T-helper 22 cell (primary cell): ENCODE measurements at places on chromosomes 12 and 14.
A peak's percentile ranks its signal among the peaks of the same experiment; 100 is the strongest.

DNA sequence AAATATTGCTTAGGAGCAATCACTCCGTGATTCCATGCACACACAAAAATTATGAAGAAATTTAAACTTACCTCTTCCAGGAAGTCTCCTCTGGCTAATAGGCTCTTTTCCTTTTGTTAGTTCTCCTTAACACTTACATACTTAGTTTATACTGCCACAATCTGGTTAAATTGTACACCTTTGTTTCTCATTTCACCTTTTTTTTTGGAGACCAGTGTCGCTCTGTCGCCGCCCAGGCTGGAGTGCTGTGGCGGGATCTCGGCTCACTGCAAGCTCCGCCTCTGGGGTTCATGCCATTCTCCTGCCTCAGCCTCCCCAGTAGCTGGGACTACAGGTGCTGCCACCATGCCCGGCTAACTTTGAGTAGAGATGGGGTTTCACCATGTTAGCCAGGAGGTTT is 2.2 kb upstream of the ANKRD52 start:
- no peak for DNase-seq

DNA sequence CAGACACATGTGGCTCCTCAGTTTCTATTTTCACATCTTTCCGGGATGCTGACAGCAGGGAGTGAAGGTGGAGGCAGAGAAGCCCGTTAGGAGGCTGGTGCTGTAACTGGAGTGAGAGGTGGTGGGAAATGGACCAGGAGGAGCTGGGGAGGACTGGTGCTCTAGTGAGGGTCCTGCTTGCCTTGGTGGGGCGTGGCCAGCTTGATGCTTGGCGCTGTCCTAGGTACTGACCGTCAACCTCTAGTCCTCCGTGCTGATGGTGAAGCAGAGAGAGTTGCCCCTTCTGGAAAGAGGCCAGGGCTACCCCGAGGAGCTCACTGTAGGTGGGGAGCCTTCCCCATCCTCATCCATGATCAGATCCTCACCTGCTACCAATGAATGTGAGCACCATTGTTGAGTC is 1.4 kb downstream of the TRMT61A start:
- no peak for DNase-seq

GRCh38 chr12:14664434-14665023 is 31.9 kb downstream of the GUCY2C start:
- DNase-seq, result peak; percentile 1

GRCh38 chr12:5514016-5514415 is 82.1 kb downstream of the NTF3 start:
- no peak for DNase-seq

DNA sequence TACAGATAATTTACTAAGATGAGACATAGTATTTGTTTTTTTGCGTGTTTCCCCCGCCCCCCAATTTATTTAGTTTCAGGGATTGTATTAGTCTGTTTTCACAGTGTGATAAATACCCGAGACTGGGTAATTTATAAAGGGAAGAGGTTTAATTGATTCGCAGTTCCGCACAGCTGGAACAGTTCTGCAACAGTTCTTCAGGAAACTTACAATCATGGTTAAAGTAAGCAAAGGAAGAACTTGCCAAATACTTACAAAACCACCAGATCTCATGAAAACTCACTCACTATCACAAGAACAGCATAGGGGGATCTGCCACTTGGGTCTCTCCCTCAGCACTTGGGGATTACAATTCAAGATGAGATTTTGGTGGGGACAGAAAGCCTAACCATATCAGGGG is 48.9 kb downstream of the LRRIQ1 start:
- DNase-seq, result no peak

- DNase-seq, result no peak
Observed at GRCh38 chr12:29543036-29543435, 45.5 kb upstream of the OVCH1 start.

DNA sequence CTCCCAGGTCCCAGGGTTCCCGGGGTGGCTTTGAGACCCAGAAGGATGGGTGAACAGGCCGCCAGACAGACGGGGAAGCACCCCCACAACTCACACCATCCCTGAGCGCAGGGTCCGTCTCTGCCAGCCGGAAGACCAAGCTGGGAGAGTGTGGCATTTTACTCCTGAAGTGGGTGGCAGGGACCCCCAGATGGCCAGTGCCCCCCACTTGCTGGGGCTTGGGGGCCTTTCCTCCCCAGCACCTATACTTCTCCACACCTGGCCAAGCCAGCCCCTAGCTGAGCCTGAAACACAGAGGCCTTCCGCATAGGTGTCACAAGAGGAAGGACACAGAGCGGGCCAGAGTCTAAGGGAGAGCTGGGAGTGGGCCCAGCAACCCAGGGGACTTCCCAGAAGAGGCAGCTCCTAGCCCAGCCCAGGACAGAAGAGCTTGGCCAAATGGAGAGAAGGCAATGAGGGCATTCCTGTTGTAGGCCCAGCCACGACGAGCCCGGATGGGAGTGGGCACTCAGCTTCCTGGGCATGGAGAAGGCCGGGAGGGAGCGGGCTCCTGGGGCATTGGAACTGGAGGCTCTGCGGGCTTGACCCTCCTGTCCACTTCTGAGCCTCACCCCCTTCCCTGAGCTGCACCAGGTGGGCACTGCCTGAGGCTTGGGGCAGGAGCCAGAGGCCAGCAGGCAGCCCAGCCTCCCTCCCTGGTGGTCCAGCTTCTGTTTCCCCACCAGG is 3.3 kb downstream of the AHNAK2 start:
- DNase-seq, result no peak

- DNase-seq, result no peak
Observed at GRCh38 chr12:111826316-111826715, 15.7 kb upstream of the MAPKAPK5 start.

- no peak for DNase-seq
Observed at GRCh38 chr12:96907671-96908422, 790 bp downstream of the NEDD1 start.

DNA sequence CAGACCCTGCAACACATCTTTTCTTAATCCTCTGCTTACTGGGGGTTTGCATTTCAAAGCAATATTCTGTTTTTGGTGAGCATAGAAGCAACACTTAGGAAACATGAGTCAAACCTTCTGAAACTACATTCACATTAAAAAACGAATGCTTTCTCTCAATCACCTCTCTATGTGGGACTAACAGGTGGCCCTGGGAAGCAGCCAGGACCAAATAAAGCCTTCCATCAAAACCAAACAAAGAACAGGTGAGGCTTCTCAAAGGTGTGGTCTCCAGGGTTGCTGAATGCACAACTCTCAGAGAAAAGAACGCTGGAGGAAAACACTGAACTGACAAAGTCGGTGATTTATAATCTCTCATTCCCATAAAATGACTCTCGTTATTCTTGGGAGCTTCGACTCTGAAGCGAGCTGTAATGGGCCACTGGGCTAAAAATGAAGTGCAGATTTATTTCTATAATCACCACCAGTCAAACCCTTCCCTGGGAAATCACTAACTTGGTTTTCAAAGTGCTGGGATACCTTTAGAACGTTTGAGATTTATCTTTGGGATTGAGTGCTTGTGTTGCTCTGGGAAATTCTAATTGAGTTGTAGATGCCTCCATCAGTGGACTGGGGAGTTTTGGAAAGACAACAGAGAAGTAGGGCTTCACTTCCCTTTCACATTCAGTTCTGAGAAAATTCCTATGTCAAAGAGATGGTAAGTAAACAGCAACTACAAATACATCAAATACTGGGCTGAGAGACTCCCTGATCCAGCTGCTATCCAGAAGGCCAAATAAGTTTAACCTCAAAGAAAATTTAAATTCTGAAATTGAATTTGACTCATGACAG is 262.0 kb upstream of the TMPO start:
- DNase-seq, result no peak

DNA sequence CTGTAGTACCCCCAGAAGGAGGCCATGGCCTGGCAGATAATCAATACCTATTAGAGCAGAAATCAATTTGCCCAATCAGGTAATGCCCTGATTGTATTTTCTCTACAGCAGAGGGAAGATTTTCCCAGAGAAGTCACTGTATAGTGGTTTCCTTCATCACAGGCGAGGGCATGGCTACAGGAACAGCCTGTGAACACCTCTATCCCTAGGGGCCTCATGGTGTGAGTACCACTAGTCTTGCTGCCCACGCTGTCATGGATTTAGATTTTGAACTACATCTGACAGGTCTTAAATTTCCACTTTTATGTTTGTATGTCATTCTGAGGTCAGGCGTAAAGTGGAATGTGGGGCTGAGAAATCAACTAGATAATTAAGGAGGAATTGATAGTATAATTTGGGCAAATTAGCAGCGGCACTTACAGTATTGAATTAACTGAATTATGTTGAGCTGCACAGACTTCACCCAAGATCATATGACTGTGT is 42.4 kb upstream of the STXBP6 start:
- DNase-seq, result no peak

- no peak for DNase-seq
Observed at GRCh38 chr12:129827866-129828384, 75.9 kb downstream of the TMEM132D start.

- DNase-seq, result no peak
Observed at GRCh38 chr12:117365049-117365616, 3.7 kb upstream of the NOS1 start.

- DNase-seq, result no peak
Observed at GRCh38 chr14:45135156-45135555, 574 bp upstream of the FANCM start.

GRCh38 chr12:11980115-11980514 is 90.6 kb upstream of the BCL2L14 start:
- DNase-seq, result no peak

GRCh38 chr12:95262808-95263207 is 45.2 kb downstream of the VEZT start:
- no peak for DNase-seq

DNA sequence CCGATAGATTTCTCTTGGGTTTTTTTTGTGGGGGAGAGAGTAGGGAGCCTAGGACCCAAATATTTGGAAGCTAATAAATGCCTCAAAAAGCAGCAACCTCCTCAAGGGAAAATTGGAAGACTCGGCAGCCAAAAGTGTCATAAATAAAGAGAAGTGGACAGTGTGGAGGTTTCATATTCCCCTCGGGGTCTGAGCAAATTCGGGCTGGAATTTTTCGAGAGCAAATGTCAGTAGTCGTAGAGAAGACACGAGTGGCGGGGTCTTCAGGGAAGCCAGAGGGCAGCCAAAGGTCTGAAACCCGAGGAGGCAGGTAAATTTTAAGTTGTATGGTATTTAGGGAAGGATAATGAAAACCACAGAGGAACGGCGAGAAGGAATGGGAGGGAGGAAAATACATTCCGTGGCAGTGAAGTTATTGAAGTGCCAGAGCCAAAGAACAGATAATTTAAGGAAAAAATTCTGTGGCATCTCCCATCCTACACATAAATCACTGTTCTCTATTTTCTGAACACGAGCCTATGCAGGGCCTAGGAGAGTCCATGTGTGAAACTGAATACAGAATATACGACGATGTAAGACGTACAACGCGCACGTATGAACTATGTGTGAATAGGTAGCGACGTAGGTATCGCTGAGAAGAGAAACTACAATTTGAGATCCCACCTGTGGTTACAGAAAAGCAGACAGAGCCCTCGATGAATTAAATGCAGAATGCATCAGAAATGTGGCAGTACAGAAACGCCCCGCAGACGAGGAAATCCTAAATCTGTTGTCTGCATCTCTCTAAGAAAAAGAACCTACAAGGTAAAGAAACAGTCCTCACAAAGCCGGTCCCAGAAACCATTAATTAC is 12.9 kb downstream of the BCL11B start:
- peak; percentile 58 for DNase-seq

DNA sequence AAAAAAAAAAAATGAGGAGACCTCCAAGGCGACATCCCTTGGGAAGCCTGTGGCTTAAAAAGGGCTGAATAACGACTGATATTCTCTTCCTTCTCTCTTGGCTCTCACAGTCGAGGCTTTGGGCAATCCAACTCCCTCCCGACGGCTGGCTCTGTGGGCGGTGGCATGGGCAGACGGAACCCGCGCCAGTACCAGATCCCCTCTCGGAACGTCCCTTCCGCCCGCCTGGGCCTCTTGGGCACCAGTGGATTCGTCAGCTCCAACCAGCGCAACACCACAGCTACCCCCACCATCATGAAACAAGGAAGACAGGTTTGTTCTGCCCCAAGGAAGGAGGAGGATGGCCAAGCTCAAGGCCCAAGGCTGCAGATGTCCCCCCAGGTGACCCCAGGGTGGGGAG is 127.8 kb downstream of the GCH1 start:
- DNase-seq, result no peak

DNA sequence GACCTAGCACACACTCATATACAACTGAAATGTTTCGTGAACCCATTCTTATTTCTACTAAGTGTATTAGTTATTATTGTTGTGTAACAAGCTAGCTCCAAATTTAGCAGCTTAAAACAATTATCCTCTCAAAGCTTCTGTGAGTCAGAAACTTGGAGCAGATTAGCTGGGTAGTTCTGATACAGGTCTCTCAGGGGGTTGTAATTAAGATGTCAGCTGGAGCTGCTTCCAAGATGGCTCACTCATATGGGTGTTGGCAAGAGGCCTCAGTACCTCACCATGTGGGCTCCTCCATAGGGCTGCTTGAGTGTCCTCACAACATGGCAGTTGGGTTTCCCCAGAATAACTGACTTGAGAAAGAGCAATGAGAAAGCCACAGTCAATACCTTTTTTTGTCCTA is 9.8 kb downstream of the GPR135 start:
- no peak for DNase-seq
